ENCODE measurements at places on chromosomes 3 and 15.
A peak's percentile ranks its signal among the peaks of the same experiment; 100 is the strongest.

DNA sequence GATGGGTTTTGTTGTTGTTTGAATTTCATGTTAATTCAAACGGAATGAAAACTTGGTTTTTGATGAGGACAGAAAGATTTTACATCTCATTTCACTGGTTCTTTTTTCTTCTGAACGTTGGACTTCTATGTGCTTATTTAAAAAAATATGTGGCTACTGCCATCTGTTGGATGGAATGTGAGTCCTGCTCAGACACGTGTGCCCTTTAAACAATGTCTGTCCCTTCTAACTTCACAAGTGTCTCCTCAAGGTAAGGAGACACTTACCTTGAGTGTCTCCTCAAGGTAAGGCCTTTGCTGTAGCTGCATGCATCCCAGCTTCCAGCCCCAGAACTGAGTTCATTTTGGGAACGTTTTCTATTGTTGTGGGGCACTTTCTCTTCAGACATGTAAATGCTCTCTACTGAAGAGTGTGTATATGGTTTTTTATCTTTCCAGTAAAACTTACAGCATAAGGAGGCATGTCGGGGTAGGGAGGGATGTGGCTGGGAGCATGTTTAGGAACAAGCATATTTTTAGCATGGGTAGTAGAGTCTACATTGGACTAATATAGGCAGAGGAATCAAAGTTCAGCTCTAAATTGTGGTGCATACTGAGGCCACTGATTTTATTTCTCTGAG is 63.1 kb upstream of the UBE3A start:
- no peak for DNase-seq

DNA sequence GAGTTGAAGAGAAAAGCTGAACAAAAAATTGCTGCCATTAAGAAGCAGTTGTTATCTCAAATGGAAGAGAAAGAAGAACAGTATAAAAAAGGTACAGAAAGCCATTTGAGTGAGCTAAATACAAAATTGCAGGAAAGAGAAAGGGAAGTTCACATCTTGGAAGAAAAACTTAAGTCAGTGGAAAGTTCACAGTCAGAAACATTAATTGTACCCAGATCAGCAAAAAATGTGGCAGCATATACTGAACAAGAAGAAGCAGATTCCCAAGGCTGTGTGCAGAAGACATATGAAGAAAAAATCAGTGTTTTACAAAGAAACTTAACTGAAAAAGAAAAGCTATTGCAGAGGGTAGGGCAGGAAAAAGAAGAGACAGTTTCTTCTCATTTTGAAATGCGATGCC is 152.4 kb upstream of the LRRFIP2 start:
- no peak for DNase-seq

- no peak for DNase-seq
These were observed 537 bp upstream of the SCAP start for GRCh38 chr3:47476330-47476626.

DNA sequence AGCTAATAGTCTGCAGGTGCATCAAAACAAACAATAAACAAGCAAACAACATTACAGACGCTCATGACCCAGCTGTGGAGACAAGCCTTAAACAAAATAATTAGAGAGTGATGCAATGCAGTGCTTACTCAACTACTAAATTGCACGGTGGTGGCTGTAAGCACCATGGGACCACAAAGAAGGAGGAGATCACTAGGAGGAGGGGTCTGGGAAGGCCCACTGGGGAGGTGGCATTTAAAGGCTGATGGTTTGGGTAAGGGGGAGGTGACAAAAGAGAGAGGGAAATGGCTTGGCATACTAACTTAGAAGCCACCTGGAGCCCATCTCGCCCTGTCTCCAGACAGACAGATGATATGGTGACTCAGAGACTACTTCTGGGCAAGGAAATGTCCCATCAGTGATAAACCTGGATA is 516.7 kb downstream of the FOXP1 start:
- peak; percentile 37 for DNase-seq

DNA sequence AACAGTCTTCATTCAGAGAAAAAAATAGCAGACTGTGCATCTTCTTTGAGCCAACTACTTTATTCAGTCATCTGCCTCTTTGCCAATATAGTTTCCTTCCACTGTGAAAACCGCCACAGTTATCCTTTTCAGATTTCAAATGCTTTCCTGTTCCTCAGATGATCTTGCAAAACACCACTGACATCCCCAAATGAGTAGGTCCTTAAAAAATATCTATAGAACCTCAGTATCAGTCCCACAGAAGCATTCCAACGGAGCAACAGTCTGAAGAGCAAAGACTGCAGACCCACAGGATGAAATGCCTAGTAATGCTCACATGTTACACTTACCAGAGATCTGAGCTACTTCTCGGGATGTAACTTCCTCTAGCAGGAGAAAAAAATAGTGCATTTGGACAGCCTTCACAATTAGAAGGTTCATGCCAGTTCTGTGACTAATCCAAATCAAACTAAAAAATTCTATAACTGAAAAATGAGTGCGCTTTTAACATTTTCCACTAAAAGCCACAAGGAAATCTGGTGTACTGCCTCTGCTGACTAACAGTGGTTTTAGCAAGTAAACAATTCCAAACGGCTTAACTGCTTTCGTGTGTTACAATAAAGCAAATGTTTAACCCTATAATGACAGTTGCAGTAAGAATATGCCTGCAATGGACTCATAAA is at the start of gene ANKRD28:
Gene ANKRD28 (minus strand): TSS at position 338 of the 662 bp plus-strand sequence. CDS start 1,458 bp downstream, outside the sequence.
- no peak for DNase-seq

DNA sequence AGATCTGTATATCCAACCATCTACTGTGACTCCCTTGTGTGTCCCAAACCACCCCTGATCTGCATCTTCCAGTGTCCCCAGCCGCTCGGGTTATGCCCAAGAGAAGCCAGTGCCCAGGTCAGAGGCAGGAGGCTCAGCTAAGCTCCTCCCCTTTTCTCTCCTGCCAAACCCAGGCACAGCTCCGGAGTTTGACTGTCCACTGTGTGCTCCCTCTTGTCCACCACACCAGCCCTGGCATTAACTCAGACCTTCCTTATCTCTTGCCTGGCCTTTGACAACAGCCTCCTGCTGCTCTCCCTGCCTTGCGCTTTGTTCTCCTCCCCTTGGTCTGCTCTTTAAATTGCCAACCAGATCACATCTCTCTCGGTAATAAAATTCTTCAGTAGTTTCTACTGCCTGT is 39.3 kb downstream of the DGKG start:
- no peak for DNase-seq

GRCh38 chr3:31754575-31755278 is 222.0 kb downstream of the STT3B start:
- DNase-seq: no peak

DNA sequence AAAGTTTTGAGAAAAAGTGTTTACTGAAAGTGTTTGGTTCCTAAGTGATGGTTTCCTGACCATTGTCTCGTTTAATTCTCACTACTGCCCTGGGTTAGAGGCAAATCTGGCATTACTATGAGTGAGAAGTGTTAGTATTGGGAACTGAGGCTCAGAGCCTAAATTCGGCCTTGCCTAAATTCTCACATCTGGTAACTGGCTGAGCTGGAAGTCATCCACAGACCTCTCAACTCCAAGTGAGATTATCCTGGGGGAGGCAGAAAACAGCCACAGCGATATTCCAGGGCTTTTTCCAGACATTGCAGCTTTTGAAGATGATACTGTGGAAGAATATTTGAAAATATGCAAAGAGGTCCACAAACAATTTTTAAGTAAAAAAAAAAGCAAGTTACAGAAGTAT is 85.1 kb upstream of the TRA2B start:
- DNase-seq: no peak

DNA sequence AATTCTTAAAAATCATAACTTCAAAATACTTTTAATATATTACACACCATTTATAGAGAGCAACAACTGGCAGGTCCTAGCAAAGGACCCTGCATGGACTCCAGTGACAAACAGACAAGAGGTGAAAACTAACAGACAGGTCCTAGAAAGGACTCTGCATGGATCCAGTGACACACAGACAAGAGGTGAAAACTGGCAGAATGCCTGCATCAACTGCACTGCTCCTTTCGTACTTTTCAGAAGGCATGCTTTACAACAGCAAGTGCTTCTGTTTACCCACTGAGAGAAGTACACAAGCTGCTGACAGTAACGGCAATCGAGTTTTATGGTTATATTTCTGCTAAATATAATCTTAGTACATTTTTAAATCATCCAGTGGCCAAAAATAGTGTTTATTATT is 24.3 kb upstream of the GP5 start:
- no peak for DNase-seq

- DNase-seq: no peak
These were observed 53.4 kb upstream of the EIF5A2 start for GRCh38 chr3:170961616-170962400.

- no peak for DNase-seq
These were observed 145.4 kb downstream of the PDZRN3 start for GRCh38 chr3:73479325-73479724.

GRCh38 chr3:64022451-64023186 is 675 bp downstream of the PSMD6 start:
- DNase-seq: no peak

DNA sequence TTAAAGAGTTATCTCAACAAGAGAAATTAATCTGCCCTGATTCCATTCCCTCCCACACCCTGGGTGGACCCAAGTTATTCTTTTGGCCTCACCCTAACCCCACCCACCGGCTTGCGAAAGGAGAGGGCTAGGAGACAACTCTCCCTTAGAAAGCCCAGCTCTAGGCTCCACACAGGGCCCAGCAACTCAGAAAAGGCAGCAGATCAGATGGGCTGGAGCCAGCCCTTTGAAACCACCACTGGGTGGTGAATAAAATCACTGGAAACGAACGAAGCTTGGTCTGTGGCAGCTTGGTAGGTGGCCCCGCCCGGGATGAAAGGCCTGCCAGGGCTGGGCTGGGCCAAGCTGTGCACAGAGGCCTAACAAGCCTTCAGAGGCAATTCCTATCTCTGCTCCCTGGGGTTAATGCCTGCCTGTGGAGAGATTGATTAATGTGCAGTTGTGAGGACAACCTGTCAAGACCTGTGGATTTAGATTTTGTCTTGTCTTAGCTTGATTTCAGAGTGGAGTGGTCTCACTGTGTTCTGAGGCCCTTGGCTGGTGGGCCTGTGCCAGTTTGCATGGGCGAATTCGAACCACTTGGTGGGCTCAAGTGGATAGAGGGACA is 38.8 kb downstream of the BHLHE40 start:
- DNase-seq: no peak

DNA sequence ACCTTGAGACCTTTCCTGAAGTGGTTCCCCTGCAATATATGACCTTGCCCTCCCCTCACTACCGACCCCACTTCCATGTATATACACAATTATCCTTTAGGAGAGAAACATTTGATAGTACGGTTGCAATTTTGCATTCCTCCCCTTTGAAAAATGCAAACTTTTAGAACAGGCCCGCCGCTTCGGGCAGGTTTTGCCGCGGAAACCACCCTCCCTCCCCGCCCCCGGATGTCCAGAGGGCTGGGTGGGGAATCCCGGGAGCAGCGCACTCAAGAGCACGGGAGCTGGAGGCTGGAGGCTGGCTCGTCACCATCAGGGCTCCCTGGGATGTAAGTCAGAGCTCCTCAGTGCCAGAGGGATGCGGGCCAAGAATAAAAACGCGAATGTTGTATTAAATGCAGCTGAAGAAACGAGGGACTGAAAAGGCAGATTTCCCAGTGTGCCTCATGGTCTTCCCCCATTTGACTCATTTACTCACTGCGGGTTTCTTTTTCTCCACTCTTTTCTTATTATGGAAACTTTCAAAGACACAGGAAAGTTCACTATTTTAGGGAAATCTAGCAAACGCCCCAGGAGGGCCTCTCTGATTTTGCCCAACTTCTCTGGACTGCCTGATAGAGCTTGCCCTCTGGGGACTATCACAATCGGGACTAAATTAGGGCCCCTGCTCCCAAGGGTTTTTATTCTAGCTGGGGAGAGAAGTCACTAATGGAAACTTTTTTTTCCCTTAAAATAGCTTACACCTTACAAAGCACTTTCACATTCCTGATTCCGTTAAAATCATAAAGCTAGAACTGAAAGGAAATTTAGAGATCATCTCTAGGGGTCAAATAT is 2.9 kb upstream of the USP3 start:
- DNase-seq: peak; percentile 62

- DNase-seq: no peak
These were observed 12.5 kb upstream of the ZXDC start for GRCh38 chr3:126488185-126488584.

DNA sequence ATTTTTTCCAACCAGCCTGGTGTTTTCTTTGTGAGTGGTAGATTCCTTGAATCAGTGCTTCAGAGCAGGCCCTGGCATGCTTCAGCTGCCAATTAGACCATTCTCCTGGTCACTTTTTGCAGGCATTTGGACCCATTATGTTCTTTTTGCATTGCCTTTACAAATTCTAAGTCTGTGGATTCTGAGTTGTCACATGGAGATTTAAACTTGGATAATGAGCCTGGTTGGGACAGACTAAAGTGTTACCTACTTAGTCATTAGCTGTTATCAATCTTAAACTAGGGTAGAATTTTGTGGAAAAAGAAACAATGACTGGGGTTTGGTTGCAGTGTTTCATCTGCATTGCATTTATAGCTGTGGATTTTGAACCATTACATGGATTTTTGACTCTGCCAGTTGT is 40.6 kb downstream of the ARHGEF26 start:
- DNase-seq: no peak

- no peak for DNase-seq
These were observed 42.3 kb downstream of the NEK10 start for GRCh38 chr3:27326629-27327545.

GRCh38 chr3:108289159-108289558 is 7.2 kb upstream of the HHLA2 start:
- no peak for DNase-seq

DNA sequence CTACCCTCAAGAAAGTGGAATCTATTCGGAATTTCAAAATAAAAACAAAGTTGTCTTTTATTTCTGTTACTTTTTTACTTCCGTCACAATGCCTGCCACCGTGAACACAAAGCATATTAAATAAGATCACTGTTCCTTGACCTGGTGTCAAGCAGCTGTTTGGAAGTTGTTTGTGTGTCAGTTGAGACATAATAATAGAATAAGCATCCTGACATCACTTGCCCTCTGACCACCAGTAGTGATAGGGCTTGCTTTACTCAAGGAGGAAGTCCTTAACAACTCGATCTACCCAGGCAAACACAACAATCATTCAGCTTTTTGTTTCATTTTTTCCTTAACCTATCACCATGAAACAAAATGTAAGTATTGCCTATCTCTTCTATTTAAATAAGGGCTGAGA is 454.4 kb upstream of the RASGRP1 start:
- DNase-seq: no peak

DNA sequence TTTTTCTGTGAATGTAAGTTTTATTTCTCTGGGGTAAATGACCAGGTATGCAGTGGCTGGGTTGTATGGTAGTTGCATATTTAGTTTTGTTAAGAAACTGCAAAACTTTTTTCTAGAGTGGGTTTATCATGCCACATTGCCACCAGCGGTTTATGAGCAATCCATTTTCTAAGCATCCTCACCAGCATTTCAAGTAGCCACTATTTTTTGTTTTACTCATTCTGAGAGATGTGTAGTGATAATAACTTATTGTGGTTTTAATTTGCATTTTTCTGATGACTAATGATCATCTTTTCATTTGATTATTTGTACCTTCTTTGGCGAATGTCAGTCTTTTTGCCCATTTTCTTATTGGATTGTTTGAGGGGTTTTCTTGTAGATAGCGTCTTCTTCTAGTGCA is 56.2 kb downstream of the SPRED1 start:
- no peak for DNase-seq

- DNase-seq: no peak
These were observed 16.2 kb downstream of the RPL32 start for GRCh38 chr3:12825156-12825555.

- no peak for DNase-seq
These were observed 42.9 kb upstream of the ADAMTS9 start for GRCh38 chr3:64730681-64731080.

GRCh38 chr3:68972358-68972979 is 40.1 kb upstream of the TAFA4 start:
- peak; percentile 1 for DNase-seq
